ENCODE measurements at places on chromosomes 3 and 15. TPM values are rescaled to one million over a fixed set of nuclear protein-coding genes. Genes with fewer than 3 reads are reported as not detected.

Gene CASR
- not detected for polyA plus RNA-seq

Gene HRG
- polyA plus RNA-seq = not detected

Gene ADAMTS7
- 0.70 TPM for polyA plus RNA-seq

Gene WNT7A
- polyA plus RNA-seq = not detected

Gene RASL12
- polyA plus RNA-seq = not detected

Gene HTR3E
- not detected for polyA plus RNA-seq

Gene SAMMSON
- not detected for polyA plus RNA-seq

Gene CIB2
- polyA plus RNA-seq = 2.9 TPM

Gene PIGX
- polyA plus RNA-seq = 36.0 TPM

DNA sequence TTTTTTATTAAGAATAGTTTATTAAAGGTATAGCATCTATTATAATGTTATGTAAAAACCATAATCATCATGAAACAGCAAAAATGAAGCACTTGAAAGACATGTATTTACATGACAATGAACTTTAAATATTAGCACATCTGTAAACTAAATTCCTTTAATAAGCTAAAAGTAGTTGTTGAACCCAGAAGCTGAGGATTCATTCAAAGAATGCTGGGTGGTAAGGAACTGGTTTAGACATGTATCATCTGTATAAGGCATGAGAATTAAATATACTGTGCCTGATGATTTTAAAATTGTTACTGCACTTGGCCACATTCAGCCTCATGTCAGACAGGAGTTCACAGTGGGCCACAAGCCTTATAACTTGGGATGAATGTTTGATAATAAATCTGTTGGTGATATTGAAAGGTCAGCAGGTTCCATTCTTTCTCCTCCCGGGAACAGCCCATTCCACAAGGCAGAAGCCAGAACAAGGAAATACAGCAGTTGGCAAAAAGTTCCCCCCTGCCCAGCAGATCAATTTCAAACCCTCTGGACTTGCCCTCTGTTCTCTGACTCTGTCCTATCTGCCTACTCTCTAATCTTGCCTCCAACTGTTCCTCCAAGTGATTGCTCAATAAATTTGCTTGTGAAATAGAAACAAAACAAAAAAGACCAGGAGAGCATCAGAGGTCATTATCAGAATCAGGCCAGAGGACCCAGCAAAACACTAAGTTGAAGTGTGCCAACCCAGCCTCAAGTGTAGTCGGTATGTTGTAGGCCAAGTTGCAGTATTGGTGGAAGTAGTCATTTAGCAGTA lies 49.8 kb upstream of the TEX264 start:
- peak overlapping the region; percentile 47 for H3K27ac ChIP-seq
- H3K4me1 ChIP-seq = peaks cover 34% of the 10 kb centered on the region
- H3K4me3 ChIP-seq = no peak overlapping the region
- no peaks in the 10 kb centered on the region for H3K36me3 ChIP-seq
- DNase-seq = peak; percentile 45

GRCh38 chr3:134677987-134678308 lies 27.1 kb upstream of the KY start:
- H3K4me1 ChIP-seq = peaks cover 16% of the 10 kb centered on the region
- no peaks in the 10 kb centered on the region for H3K36me3 ChIP-seq
- no peak overlapping the region for H3K4me3 ChIP-seq
- no peaks in the 10 kb centered on the region for H3K27me3 ChIP-seq

GRCh38 chr3:353191-353739 lies 156.7 kb downstream of the CHL1 start:
- no peak for DNase-seq
- H3K4me1 ChIP-seq = no peaks in the 10 kb centered on the region
- no peaks in the 10 kb centered on the region for H3K27me3 ChIP-seq
- H3K27ac ChIP-seq = no peak overlapping the region

- H3K27ac ChIP-seq = no peak overlapping the region
- peak; percentile 27 for DNase-seq
- H3K4me3 ChIP-seq = no peak overlapping the region
Measured at GRCh38 chr15:60047701-60048100, 43.6 kb downstream of the FOXB1 start.

DNA sequence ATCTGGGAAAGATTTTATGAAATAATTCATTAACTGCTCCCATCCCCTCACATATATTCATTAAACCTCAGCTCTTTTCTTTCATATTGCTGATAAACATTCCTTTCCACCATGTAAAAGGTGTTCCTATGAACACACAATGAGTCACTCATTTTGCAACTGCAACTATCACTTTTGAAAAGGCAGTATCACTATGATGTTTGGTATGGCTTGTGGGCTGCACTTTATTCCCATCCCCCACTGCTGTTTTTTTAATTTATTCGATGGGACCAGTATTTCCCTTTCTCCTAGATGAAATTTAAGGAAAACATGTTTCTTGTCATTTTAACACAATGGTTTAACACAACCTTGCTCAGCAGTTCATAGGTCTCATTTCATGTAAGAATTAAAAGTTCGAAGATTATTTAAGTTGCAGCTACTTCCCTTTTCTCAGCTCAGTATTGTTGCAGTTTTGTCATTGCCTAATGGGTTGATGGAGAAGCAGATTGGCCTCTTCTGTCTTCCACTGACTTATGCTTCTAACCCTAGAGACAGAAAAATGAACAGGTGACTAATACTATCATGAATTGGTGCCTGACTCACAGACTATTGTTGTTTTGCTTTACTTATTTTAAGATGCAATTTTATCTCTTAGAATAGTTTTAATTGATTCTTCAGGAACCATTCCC lies 280.3 kb downstream of the ZPLD1 start:
- H3K27ac ChIP-seq = no peak overlapping the region
- no peak overlapping the region for H3K4me3 ChIP-seq
- no peaks in the 10 kb centered on the region for H3K36me3 ChIP-seq

DNA sequence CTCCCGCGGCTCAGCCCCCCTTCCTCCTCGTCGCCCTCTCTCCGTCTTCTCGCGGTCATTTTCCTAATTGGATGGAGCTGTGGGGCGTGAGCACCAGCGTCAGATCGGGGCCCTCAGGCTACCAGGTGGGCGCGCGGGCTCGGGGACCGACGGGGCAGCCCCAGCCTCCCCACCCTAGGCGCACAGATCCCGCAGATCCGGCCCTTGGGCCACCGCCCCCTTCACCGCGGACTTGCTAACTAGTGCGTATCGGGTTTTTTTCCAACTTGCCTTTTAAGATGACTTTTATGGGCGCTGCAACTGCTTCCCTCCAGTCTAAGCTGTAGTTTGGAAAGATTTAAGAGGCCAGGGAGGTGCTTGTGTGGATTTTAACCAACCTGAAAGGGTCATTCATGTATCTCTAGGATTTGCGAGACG lies 1.3 kb downstream of the ZNF710 start:
- no peaks in the 10 kb centered on the region for H3K36me3 ChIP-seq
- peak; percentile 70 for DNase-seq
- H3K27me3 ChIP-seq = no peaks in the 10 kb centered on the region
- H3K4me1 ChIP-seq = peaks cover 50% of the 10 kb centered on the region
- peak overlapping the region; percentile 84 for H3K4me3 ChIP-seq
- peak overlapping the region; percentile 97 for H3K27ac ChIP-seq

DNA sequence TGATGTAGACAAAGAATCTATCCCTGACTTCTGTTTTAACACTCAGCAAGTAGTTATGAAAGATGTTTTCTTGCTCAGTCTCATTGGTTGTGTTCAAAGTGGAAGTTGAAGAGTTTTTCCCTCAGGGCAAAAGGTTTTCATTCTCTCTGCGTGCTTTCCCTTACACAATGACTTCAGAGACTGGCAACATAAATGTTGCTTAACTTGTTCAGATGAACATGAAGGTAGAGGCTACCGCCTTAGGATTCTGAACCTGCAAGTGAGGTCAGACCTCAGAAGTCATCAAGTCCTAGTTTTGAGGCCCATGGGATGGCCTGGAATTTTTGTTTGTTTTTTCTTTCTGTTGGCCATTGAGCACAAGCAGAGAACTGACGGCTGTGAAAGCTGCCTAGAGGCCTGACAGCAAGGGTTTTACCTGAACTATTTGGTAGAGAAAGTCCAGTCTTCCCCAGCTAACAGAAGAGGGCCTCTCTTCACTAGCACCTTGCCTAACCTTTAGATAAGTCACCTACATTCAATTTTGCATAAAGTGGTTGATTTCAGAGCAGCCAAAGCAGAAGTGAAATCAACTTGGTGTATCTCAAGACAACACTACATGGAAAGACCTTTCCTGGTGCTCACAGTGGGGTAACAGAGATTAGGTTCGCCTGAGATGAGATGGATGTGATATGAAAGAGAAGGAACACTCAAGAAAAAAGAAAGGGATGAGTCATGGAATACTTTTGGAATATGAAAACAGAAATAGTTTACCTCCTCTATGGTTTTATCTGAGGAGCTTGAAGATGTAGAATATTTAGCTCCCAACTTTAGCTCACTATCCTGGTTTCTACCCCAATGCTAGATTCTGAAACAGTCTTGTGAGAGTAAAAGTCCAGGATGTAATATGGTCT lies 53.6 kb upstream of the AP4E1 start:
- H3K4me3 ChIP-seq = no peak overlapping the region
- H3K4me1 ChIP-seq = no peaks in the 10 kb centered on the region
- H3K36me3 ChIP-seq = no peaks in the 10 kb centered on the region
- H3K27me3 ChIP-seq = no peaks in the 10 kb centered on the region

DNA sequence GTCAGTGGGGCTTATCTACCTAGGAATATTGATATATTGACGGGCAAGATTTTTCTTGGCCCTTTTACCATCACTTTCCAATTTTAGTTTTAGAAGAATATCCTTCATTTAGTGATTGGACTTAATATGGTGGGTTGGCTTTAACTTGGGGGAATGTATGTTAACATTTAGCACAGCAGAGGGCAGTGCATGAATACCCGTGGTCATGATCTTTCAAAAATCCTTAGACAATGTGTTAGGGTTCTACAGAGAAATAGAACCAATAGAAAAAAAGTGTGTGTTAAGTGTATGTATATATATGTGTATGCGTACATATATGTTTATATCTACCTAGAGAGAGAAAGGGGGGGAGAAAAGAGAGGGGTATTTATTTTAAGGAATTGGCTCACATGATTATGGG lies 36.9 kb downstream of the GPR171 start:
- H3K36me3 ChIP-seq = no peaks in the 10 kb centered on the region
- no peak overlapping the region for H3K27ac ChIP-seq
- DNase-seq = peak; percentile 10
- H3K4me3 ChIP-seq = no peak overlapping the region
- no peaks in the 10 kb centered on the region for H3K4me1 ChIP-seq

GRCh38 chr15:65900488-65900887 lies 31.2 kb downstream of the RAB11A start:
- H3K4me1 ChIP-seq = no peaks in the 10 kb centered on the region
- peaks cover 32% of the 10 kb centered on the region for H3K36me3 ChIP-seq
- no peaks in the 10 kb centered on the region for H3K27me3 ChIP-seq
- DNase-seq = no peak

DNA sequence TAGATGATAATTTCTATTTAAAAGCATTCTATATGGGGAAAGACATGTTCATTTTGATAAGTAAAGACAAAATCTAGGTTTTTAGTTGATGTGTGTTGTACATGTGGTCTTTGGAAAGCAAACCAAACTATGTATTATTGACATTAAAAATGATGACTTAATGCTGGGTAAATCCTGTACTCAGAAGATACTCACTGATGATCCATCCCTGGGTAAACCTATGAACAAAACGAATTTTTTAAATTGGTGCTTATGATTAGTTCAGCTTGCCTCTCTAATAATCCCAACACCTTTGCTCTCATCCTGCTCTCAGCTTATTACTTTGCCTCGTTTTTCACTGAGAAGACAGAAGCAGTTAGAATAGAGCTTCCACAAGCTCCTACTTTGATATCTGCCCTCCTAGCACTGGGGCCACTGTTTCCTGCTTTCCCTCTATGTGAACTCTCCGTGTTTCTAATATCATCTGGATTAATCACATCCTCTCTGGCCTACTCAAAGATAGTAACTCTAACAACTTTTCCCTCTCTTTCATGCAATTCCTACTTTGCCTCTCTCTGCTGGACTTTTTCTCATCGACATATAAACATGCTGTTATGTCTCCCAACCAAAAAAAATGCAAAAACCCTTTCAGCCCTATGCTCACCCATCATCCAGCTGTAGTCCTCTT lies 29.3 kb downstream of the RARRES1 start:
- 0 out of 2 replicates have a peak, but pooled peaks cover 3% of the 10 kb centered on the region for H3K36me3 ChIP-seq
- DNase-seq = peak; percentile 77
- peaks cover 43% of the 10 kb centered on the region for H3K4me1 ChIP-seq
- no peaks in the 10 kb centered on the region for H3K27me3 ChIP-seq
- peak overlapping the region; percentile 26 for H3K4me3 ChIP-seq

DNA sequence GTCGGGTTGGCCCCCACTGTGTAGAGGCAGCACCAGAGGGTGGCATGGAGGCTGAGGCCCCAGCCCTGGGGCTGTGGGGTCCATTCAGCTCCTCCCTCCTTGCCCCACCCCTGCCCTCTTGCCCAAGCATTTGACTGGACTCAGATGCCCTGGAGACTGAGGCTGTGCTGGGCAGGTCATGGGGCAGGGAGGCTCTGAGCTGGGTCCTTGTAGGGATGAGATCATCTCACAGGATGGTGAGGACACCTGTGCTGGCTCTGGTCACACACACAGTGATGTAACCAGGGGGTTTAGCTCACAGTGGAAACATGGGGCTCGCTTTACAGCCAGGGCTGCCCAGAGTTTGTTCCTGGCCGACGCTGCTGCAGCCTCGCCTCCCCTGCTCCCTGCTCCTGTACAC lies 17.8 kb downstream of the ALPK3 start:
- no peaks in the 10 kb centered on the region for H3K27me3 ChIP-seq
- DNase-seq = no peak
- H3K27ac ChIP-seq = no peak overlapping the region
- H3K4me3 ChIP-seq = no peak overlapping the region
- H3K4me1 ChIP-seq = no peaks in the 10 kb centered on the region
- H3K36me3 ChIP-seq = no peaks in the 10 kb centered on the region

GRCh38 chr3:116186049-116186448 lies 259.2 kb downstream of the LSAMP start:
- no peaks in the 10 kb centered on the region for H3K27me3 ChIP-seq
- H3K4me3 ChIP-seq = no peak overlapping the region
- peaks cover 7% of the 10 kb centered on the region for H3K4me1 ChIP-seq
- no peak overlapping the region for H3K27ac ChIP-seq
- H3K36me3 ChIP-seq = no peaks in the 10 kb centered on the region

DNA sequence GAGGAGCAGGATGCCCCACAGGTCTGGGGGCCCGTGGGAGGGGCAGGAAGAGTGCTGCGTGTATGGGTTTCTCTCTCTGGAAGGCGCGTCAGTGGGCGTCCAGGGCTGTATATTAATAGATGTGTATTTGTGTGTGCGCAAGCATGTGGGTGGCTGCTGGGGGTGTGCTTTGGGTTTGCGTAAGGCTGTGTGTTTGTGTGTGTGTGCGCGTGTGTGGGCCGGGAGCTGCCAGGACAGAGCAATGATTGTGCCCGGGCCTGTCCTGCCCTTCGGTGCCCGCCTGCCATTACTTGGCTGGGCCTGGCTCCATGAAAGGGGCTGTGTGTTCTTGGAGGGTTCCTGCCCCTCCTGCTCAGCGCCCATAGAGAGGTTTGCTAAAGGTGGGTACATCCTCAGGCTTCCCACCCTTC lies 16.3 kb downstream of the CSPG4 start:
- no peaks in the 10 kb centered on the region for H3K36me3 ChIP-seq
- H3K4me3 ChIP-seq = no peak overlapping the region
- peaks cover 31% of the 10 kb centered on the region for H3K4me1 ChIP-seq
- no peak overlapping the region for H3K27ac ChIP-seq

Data from GM23248 (cell line).